ENCODE measurements at places on chromosomes 7 and 10. TPM values are rescaled to one million over a fixed set of nuclear protein-coding genes. Genes with fewer than 3 reads are reported as not detected.
A peak's percentile ranks its signal among the peaks of the same experiment; 100 is the strongest.

PLCE1 gene
- total RNA-seq, result not detected

ZNF316 gene
- total RNA-seq, result 19.0 TPM

GHRHR gene
- not detected for total RNA-seq

CNPY1 gene
- total RNA-seq, result not detected

CLEC5A gene
- total RNA-seq, result not detected

ABCA13 gene
- total RNA-seq, result 0.04 TPM

CALCR gene
- total RNA-seq, result not detected

OR9A2 gene
- total RNA-seq, result not detected

YKT6 gene
- total RNA-seq, result 74.9 TPM

- H3K27ac ChIP-seq, result no peak overlapping the region
- peaks cover 28% of the 10 kb centered on the region for H3K4me1 ChIP-seq
- H3K27me3 ChIP-seq, result no peaks in the 10 kb centered on the region
- H3K4me3 ChIP-seq, result no peak overlapping the region
These were observed 28.3 kb upstream of the RALA start for GRCh38 chr7:39594988-39595620.

DNA sequence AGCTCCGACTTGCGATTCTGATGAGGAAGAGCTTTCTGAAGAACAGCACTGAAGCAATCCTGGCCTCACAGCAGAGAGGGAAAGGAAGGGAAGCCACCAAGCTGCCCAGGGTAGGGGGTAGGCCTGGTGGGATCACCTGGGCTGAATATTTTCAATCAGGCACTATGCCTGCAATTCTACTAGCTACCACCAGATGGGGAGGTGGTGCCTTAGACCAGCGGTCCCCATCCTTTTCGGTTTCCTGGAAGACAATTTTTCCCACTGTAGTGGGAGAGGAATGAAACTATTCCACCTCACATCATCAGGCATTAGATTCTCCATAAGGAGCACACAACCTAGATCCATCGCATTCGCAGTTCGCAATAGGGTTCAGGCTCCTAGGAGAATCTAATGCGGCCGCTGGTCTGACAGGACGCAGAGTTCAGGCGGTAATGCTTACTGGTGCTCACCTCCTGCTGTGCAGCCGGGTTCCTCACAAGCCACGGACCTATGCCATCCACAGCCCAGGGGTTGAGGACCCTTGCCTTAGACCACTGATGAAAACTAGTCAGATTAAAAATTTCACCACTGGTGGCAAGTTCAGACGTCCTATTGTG lies 2.7 kb downstream of the LRRC20 start:
- DNase-seq, result no peak
- H3K36me3 ChIP-seq, result peaks cover 7% of the 10 kb centered on the region
- H3K27me3 ChIP-seq, result peaks cover 4% of the 10 kb centered on the region

DNA sequence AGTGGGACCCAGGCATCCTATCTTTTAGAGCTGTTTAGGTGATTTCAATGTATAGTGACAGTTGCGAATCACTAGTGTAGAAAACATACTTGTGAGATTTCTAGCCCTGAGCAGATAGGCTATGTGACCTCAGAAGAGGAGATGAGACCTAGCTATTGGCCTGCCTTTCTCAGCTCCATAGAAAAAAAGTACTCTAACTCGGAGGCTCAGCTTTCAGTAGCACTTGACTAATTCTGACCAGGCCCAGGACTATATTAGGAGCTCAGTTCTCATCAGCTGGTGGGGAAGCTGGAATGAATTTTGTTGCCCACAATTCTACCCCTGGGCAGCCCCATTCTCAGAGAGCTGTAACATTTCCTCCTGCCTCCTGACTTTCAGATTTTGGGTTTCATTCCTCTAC lies 179.9 kb upstream of the NAMPT start:
- H3K4me1 ChIP-seq, result peaks cover 17% of the 10 kb centered on the region
- H3K27me3 ChIP-seq, result peaks cover 5% of the 10 kb centered on the region
- no peak overlapping the region for H3K27ac ChIP-seq
- H3K4me3 ChIP-seq, result no peak overlapping the region

- H3K4me1 ChIP-seq, result no peaks in the 10 kb centered on the region
- H3K36me3 ChIP-seq, result no peaks in the 10 kb centered on the region
- H3K27me3 ChIP-seq, result peaks cover 31% of the 10 kb centered on the region
These were observed 66.2 kb downstream of the FAM241B start for GRCh38 chr10:69696073-69696731.

GRCh38 chr10:120477021-120477742 lies 20.2 kb downstream of the PLPP4 start:
- H3K27me3 ChIP-seq, result peaks cover 5% of the 10 kb centered on the region
- no peaks in the 10 kb centered on the region for H3K36me3 ChIP-seq
- H3K4me1 ChIP-seq, result no peaks in the 10 kb centered on the region
- H3K27ac ChIP-seq, result no peak overlapping the region
- no peak for DNase-seq

- no peaks in the 10 kb centered on the region for H3K4me1 ChIP-seq
- peaks cover 5% of the 10 kb centered on the region for H3K27me3 ChIP-seq
- H3K27ac ChIP-seq, result no peak overlapping the region
- peaks cover 2% of the 10 kb centered on the region for H3K36me3 ChIP-seq
- H3K4me3 ChIP-seq, result no peak overlapping the region
- DNase-seq, result no peak
These were observed 158.0 kb downstream of the TRIL start for GRCh38 chr7:28800150-28800549.

- H3K27me3 ChIP-seq, result peaks cover 8% of the 10 kb centered on the region
- H3K27ac ChIP-seq, result no peak overlapping the region
- H3K4me3 ChIP-seq, result no peak overlapping the region
- peaks cover 6% of the 10 kb centered on the region for H3K36me3 ChIP-seq
- DNase-seq, result no peak
These were observed 76.4 kb upstream of the RSU1 start for GRCh38 chr10:16893664-16894063.

GRCh38 chr7:42233695-42234331 lies 3.2 kb downstream of the GLI3 start:
- no peak overlapping the region for H3K4me3 ChIP-seq
- no peak overlapping the region for H3K27ac ChIP-seq
- peaks cover 88% of the 10 kb centered on the region for H3K27me3 ChIP-seq
- no peaks in the 10 kb centered on the region for H3K36me3 ChIP-seq
- peaks cover 7% of the 10 kb centered on the region for H3K4me1 ChIP-seq

- no peaks in the 10 kb centered on the region for H3K36me3 ChIP-seq
- no peak overlapping the region for H3K27ac ChIP-seq
- H3K4me1 ChIP-seq, result peaks cover 6% of the 10 kb centered on the region
- H3K4me3 ChIP-seq, result no peak overlapping the region
- no peaks in the 10 kb centered on the region for H3K27me3 ChIP-seq
- no peak for DNase-seq
These were observed 44.9 kb downstream of the DLG5 start for GRCh38 chr10:77881636-77882035.

DNA sequence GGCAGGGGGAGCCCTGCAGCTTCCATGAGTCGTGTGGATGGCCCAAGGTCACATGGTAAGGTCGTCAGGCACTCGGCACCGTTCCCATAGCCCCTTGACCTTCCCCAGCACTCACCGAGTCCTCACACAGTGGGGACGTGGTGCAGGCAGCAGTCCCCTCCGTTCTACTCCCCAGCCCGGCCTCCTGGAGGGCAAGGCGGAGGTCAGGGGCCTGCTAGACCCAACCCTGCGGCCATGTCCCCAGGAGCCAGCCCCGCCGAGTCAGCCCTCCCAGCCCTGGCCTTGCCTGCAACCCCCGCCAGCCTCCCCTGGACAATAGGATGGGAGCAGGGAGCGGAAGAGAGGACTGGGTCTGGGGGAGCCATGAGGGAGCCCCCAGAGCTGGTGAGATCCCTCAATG lies 65.2 kb downstream of the ELFN1 start:
- H3K36me3 ChIP-seq, result peaks cover under 1% of the 10 kb centered on the region
- H3K27me3 ChIP-seq, result peaks cover 4% of the 10 kb centered on the region
- H3K4me1 ChIP-seq, result peaks cover 9% of the 10 kb centered on the region
- no peak overlapping the region for H3K4me3 ChIP-seq
- DNase-seq, result no peak
- no peak overlapping the region for H3K27ac ChIP-seq

GRCh38 chr7:31408140-31408729 lies 67.7 kb upstream of the NEUROD6 start:
- no peaks in the 10 kb centered on the region for H3K27me3 ChIP-seq
- H3K27ac ChIP-seq, result no peak overlapping the region
- H3K4me3 ChIP-seq, result no peak overlapping the region
- no peaks in the 10 kb centered on the region for H3K36me3 ChIP-seq
- H3K4me1 ChIP-seq, result no peaks in the 10 kb centered on the region

- no peaks in the 10 kb centered on the region for H3K36me3 ChIP-seq
- no peaks in the 10 kb centered on the region for H3K27me3 ChIP-seq
- no peak for DNase-seq
- no peak overlapping the region for H3K4me3 ChIP-seq
These were observed 326.3 kb downstream of the CCSER2 start for GRCh38 chr10:84654671-84655070.

- H3K36me3 ChIP-seq, result peaks cover 18% of the 10 kb centered on the region
- peak overlapping the region; percentile 34 for H3K27ac ChIP-seq
These were observed 24.1 kb upstream of the EPC1 start for GRCh38 chr10:32371101-32371500.
